ENCODE measurements at places on chromosomes 16 and 17.

DNA sequence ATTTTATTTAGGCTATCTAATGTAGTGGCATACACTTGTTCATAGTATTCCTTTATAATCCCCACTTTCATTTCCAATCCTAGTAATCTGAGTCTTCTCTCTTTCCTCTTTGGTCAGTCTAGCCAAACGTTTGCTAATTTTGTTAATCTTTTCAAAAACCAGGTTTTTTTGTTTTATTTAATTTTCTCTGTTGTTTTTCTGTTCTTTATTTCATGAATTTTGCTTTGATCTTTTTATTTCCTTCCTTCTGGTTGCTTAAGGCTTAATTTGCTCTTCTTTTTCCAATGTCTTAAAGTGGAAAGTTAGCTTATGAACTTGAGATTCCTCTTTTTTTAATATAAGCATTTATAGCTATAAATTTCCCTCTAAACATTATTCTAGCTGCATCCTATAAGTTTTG lies 68.9 kb downstream of the NACA2 start:
- DNase-seq: no peak

DNA sequence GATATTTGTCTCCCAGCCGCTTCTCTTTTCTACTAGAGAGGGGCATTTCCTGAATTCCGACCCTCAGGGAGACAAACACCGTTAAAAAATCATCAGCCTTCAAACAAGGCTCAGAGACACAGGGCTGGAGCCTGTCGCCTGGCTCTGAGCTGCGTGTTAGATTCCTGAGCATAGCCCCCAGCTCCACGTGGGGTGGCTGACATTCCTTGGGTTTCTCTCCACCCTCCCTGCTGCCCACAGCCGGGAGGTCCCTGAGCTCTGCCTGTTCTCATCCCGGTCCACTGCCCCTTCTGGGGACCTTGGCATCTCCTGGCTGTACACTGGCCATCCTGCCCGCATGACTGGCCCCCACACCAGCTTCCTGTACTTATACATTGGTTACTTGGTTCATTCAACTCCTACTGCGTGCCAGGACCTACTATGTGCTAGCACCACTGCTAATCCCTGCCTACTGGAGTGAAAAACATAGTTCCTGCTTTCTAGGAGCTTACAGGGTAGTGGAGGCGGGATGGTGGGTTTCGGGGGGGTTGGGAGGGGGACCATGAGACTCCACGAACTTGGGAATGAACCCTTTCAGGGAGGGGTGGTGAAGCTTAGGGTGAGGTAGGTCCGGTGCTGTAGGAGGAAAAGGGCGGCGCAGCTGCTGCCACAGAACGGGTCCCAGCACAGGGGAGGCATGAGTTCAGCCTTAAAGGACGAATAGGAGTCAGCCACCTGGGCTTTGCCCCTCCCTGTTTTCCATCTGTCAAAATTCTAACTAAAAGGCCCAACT lies 52.1 kb upstream of the TMEM132E start:
- no peak for DNase-seq

- no peak for DNase-seq
Observed at GRCh38 chr17:73357318-73357717, 45.5 kb upstream of the CDC42EP4 start.

DNA sequence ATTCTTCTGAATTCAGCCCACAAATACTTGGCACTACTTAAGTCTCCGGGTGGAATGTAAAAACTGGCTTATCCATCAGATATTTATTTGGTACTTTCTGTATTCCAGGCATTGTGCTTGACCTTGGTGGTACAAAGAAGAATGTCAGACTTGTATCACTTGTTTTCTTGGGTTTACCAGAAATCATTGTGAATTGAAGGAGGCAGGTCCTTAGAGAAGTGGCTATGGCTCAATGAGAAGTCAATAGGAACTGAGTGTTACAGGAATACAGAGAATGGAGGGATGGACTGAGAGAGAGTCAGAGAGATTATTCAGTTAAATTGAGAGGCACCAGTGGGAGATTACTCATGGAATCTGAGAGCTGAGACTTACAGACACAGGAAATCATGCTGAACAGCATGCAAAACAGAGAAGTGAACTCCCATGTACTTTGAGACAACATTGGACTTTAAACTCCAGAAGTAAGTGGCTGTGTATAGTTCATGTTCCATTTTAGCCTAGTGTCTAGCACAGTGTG lies 704.1 kb downstream of the CDH11 start:
- no peak for DNase-seq

- DNase-seq: no peak
Observed at GRCh38 chr17:151886-152859, 14.8 kb downstream of the SCGB1C2 start.

GRCh38 chr16:4293822-4294457 lies 21.1 kb upstream of the TFAP4 start:
- DNase-seq: peak; percentile 55

GRCh38 chr16:17147942-17148341 lies 322.8 kb downstream of the XYLT1 start:
- DNase-seq: no peak

DNA sequence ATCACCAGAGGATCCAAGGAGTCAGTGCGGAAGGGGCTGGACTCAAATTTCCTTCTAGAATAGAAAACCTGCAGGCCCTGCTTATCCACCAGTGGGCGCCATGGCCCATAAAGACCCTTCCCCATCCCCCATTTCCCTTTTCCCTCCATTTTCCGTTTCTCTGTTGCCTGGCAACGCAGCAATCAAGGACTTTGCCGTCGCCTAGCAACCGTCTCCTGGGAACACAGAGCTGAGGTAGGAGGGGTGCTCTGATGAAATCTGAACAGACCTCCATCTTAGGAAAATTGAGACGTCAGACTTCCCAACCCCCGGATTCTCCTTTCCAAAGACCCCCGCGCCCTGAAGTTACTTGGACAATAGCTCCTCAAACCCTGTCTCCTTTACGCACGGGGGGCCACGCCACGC lies 5.7 kb downstream of the DLG4 start:
- peak; percentile 94 for DNase-seq

- no peak for DNase-seq
Observed at GRCh38 chr17:17091856-17092756, 49.8 kb downstream of the MPRIP start.

DNA sequence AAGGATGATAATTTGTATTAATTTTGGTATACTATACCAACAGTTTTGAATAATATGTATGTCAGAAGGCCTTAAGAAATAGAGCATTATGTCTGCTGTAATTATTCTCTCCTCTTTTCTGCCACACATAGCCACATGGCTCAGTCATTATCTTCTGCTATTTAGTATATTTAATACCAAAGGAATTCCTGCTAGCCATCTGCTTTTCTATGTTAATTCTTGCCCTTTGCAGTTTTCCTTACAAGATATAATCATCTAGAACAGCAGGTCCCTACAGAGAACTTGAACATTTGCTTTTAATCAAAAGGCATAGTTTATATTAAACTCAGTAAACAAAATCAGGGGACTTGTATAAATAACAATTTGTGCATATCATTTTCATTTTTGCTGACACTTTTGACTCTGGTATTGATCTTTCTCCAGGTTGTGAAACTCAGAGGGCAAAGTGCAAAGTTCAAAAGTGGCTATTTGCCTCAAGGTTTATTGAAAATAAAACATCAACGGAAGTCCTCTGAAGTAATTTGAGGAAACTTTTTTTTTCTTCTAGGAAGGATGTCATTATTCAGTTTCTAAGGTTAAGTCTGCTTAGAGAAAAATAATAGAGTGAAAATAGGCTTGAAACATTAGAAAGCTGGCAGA lies 702.0 kb downstream of the KCNJ2 start:
- no peak for DNase-seq

GRCh38 chr17:49018116-49018612 lies 21.0 kb downstream of the IGF2BP1 start:
- DNase-seq: no peak

GRCh38 chr16:83928341-83929055 lies 24.5 kb upstream of the OSGIN1 start:
- DNase-seq: no peak

DNA sequence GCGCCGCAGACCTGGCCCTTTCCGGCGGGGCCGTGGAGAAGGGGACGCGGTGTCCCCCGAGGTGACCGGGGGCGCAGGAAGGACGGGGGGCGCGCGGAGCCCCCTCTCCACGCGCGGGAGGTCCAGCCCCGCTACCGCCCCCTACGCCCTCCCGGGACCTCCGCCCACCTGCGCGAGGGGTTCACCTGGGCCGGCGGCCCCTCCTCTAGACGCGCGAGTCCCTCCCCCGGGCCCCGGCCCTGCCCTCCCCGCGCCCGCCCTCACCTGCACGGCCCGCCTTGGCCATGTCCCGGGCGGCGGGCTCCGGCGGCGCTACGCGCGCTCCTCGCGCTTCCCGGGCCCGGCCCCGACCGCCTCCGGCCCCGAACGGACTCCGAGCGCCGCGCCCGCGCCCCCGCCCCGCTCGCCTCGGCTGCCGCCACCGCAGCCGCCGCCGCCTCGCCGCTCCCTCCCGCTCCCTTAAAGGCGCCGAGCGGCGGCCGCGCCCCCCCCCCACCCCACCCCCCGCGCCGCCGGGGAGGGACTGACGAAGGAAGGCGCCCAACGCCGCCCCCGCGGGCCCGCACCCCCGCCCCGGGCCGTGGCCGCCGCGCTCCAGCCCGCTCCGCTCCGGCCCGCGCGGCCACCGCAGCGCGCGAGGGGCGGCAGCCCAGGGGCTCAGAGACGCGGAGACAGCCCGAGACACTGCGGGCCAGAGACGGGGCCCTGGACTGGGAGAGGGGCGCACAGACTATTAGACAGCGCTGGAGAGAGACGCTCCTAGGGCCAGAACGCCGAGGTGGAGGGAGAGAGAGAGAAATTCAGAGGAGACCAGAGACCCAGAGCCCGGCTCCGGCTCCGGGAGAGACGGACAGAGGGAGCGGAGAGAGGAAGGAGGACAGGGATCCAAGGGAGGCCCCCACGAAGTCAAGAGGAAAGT lies at the start of gene PITPNM3:
Gene PITPNM3 (minus strand): TSS at position 435 of the 919 bp plus-strand sequence. CDS start 149 bp downstream, at position 286.
- no peak for DNase-seq

GRCh38 chr16:87230571-87230970 lies 86.6 kb downstream of the C16orf95 start:
- DNase-seq: no peak

DNA sequence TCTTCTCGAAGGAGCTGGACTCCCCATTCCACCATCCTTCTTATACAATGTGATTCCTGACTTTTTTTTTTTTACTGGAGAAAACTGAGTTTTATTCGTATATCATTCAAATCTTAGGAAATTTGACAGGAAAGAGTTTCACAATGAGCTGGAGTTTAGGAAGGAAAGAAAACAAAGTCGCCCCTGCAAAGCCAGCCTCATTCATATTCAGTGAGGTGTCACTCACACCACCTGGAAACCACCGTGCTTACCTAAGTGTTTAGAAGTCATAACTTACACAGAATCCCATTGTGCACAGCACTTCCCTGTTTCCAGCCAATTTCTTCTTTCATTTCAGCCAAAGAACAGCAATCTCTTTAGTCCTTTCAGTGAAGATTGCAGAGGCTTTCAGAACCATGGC lies 90.3 kb upstream of the CHMP6 start:
- no peak for DNase-seq
